ENCODE measurements at places on chromosomes 12 and 14.

GRCh38 chr14:88266474-88266873 is 56.6 kb downstream of the KCNK10 start:
- DNase-seq, result no peak

DNA sequence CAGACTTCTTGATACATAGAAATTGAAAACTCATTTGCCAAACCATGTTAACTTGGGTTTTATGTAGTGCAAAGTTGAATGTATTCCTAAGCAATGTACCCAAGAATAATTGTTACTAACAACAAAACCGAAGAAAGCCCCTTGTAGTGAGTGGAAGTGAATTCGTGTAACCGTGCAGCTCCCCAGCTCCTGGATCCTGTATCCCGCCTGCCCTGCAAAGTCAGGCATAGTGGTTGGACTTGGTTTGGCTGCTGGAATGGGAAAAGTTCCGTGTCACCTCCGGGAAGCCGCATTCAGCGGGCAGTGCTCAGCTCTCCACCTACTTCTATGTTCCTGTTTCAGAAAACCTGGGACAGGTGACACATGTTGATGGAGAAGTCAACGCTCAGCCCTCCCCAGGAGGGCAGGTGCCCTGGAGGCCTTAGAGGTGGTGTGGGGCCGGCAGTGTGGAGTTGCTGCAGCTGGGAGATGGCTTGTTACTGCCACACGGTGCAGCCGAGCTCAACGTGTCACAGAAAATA is 29.2 kb upstream of the C14orf180 start:
- no peak for DNase-seq

DNA sequence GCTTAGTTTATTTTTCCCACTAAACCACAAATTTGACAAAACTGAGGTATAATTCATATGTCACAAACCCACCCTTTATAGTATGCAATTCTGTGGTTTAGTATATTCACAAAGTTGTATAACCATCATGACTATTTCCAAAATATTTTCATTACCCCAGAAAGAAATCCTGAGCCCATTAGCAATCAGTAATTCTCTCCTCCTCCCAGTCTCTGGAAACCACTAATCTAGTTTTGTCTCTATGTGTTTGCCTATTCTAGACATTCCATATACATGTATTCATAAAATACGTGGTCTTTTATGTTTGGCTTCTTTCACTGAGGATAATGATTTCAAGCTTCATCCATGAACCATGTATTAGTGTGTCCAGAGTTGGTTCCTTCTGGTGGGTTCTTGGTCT is 267.6 kb downstream of the AEBP2 start:
- no peak for DNase-seq

DNA sequence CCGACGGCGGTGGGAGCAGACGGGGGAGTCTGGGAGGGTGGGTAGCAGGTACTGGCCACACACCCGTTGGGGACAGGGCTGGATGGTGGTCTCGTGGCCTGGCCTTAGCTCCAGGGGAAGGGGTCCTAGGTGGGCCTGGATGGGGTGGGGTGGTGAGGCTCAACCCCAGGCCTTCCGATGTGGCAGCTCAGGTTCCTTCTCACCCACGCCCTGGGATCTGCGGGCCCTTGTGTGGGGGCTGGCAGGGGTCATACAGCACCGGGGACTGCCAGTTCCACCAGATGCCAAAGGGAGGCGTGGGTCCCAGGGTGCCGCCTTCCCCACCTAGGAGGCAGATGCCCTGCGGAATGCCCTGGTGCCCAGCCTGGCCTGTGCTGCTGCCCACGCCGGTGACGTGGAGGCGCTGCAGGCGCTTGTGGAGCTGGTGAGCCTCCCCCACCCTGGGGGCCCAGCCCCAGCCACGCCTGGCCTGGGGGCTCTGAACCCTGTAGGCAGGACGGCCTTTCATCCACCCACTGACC is 21.0 kb downstream of the ASPG start:
- DNase-seq, result no peak

GRCh38 chr12:113136128-113136989 is 798 bp upstream of the RASAL1 start:
- DNase-seq, result peak; percentile 62

DNA sequence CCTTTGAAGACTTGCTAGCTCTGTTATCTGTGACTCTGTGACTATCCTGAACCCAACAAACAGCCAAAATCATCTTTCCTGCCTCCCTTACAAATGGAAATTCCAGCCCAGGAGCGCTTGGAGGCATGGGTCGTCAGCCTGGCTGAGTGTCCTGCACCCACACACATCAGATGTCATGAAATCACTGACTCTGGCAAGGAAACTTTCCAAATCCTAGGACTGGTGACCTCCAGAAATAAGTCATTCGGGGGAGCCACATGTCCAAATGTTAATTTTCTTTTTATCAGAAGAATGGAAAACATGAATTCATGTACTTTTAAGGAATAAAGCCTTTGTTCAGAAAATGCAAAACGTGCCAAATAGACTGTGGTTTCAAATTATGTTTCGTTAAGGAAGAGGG is 96.3 kb upstream of the EVL start:
- no peak for DNase-seq

Data from CD4-positive, alpha-beta T cell (primary cell).